CD4-positive, alpha-beta T cell treated with Interleukin-6 at 100 ng/mL for 8 hours (primary cell): ENCODE measurements at places on chromosomes 6 and 20.

GRCh38 chr20:63549679-63550282 lies 2.2 kb upstream of the SRMS start:
- no peak for DNase-seq

GRCh38 chr6:39184906-39185580 lies 44.2 kb downstream of the KCNK5 start:
- DNase-seq, result no peak

- DNase-seq, result no peak
Measured at GRCh38 chr20:11247046-11248010, 573.5 kb upstream of the JAG1 start.

GRCh38 chr6:11645016-11645415 lies 107.5 kb downstream of the TMEM170B start:
- DNase-seq, result no peak

DNA sequence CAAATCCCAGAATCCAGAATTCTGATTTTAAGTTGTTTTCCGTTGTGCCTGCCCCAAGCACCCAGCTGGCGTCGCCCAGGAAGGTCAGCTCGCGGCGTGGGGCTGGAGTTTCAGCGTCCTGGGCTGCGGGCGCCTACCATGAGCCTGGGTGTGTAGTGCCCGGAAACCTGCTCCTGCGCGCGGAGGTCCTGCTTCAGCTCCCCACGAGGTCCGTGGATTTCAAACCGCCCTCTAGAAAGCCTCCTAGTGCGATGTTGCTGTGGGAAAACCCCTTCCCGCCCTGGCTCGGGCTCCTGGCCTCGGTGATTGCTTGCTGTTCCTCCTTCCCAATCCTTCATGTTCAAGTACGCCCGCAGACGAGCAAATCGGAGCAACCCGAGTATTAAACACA lies 51.3 kb upstream of the NRN1 start:
- DNase-seq, result no peak

GRCh38 chr6:4575714-4576113 lies 200.5 kb upstream of the CDYL start:
- no peak for DNase-seq

DNA sequence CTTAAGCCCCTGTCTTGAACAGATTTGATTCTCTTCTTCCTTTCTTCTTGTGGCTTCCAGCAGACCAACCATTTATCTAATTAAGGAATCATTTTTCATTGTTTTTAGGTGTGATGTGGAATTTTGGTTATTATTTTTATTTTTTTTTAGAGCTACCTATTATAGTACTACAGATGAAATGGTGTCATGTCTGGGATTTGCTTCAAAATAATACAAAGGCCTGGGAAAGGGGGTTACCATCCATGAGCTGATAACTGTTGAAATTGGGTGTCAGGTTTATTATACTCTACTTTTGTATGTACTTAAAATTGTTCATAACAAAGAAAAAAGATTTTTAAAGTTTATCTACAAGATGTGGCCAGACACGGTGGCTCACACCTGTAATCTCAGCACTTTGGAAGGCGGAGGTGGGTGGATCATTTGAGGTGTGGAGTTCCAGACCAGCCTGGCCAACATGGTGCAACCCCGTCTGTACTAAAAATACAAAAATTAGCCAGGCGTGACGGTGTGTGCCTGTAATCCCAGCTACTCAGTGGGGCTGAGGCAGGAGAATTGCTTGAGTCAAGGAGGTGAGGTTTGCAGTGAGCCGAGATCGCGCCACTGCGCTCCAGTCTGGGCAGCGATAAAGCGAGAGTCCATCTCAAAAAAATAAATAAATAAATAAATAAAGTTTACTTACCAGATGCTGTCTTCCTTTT lies 561 bp downstream of the IL22RA2 start:
- no peak for DNase-seq

DNA sequence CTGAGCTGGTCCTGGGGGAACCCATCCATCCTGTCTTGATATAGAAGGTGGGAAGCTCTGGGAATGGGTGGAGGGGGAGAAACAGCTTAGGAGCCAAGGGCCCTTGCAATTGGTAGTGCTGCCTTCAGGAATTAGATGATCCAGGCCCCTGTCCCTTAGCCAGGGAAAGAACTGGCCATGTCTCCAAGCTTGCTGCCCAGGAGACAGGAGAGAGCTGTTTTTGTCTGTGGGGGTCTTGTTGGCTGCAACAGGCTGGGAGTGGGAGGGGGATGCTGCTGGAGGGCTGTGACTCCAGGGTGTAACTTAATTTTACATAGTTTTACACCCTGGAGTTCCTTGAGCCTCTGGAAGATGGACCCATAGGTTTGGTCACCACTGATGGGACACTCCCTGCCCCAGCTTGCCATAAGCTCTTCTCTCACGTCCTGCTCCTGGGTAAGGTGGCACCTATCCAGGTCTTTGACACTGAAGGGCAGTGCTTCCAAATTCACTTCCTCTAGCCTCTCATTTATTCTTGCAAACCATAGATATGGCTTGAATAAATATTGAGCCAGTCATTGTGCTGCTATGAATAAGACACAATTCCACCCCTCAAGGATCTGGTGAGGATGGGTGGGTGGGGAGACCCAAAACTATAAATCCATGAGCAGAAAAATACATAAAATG lies 16.8 kb downstream of the VEGFA start:
- DNase-seq, result no peak

DNA sequence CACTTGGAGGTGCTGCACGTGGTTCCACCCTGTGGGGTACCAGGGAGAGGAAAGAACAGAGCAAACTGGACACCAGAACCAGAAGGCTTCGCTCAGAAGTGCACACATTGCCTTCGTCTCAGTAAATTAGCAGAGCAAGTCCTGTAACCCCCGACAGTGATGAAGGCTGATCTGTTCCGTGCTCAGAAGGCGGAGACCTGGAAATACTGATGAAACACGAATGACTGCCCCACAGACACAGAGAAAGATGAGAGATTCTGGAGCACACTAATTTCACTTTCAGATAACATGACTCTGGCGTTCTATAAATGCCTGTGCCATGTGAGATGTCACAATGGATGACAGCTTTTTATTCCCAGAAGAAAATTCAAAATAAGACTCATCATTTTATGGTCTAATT lies 44.2 kb upstream of the CCR6 start:
- DNase-seq, result no peak

- no peak for DNase-seq
Measured at GRCh38 chr6:130780122-130780521, 47.1 kb upstream of the SMLR1 start.
